Activated naive CD4-positive, alpha-beta T cell treated with anti-CD3 and anti-CD28 coated beads, Interleukin-2, amount 10 ng/mL, durations not matched to agents 7 days and 5 days (primary cell): ENCODE measurements at places on chromosomes 5 and 9.
A peak's percentile ranks its signal among the peaks of the same experiment; 100 is the strongest.

- DNase-seq, result no peak
Measured at GRCh38 chr9:130421802-130422276, 22.9 kb upstream of the ASS1 start.

- no peak for DNase-seq
Measured at GRCh38 chr9:101432171-101432570, 3.4 kb downstream of the ALDOB start.

DNA sequence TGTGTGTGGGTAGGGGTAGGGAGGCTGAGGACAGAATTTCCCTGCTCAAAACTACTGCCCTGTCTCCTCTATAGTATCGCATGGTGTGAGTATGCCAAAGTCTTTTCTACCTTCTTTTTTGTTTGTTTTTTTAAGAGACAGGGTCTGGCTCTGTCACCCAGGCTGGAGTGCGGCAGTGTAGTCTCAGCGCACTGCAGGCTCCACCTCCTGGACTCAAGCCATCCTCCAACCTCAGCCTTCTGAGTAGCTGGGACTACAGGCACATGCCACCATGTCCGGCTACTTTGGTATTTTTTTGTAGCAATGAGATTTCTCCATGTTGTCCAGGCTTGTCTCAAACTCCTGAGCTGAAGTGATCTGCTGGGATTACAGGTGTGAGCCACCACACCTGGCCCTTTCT lies 2.5 kb downstream of the SRP19 start:
- DNase-seq, result no peak

DNA sequence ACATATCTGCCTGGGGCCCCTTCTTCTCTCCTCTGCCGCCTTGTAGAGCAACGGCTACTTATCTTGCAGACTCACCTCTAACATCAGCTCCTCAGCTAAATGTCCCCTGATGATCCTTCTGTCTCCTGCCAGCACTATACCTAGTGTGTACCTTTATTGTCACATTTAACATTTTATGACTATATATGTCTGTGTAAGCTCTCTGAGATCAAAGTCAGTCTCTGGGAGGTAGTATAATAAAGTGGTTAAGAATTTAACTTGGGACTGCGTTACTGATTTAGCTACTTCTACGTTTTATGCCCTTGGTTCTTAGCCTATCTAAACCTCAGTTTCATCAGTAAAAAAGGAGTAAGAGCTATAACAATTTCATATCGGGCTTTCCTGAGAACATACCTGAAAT lies 2.2 kb downstream of the TMED7 start:
- DNase-seq, result no peak

DNA sequence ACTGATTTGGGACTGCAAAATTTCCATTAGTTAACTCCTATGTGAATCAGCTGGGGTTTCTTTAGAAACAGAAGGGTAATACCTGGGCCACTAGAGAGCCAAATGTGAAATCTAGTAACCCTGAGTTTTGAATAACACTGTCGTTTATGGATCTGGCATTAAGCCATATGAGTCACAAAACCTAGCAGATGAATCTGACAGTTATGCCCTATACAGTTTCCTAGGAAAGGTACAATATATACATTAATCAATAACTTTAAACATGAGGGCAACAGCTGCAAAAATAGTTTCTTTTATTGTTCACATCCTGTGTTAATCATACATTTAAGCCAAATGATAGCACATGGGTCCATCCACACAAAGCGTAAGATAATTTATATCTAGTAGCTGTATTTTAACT lies 56.9 kb downstream of the PAM start:
- DNase-seq, result no peak

DNA sequence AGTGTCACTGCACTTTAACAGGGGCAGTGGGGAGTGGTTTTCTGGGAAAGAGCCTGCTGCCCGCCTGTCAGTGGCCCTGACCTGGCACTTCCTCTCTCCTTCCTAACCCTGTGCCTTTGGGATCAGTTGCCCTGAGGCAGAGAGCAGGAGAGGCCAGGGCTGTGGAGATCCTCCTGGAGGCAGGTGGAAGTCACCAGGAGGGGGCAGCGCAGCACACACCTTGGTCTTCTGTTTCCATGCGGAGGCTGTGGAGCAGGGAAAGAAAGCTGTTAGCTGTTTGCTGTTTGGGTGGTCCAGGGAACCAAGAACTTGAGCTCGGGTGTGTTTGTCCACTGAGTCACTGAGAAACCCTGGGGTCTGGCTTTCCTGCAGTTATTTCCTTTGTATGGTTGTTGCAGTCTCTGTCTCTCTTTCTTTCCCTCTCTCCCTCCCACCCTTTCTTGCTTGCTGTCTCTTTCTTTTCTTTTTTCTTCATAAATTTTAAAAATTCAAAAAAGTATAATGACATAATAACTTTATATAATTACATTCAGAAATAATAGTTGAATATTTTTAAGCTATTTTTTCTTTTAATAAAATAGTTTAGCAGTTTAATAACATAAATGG lies 28.1 kb downstream of the NTRK2 start:
- DNase-seq, result peak; percentile 49

DNA sequence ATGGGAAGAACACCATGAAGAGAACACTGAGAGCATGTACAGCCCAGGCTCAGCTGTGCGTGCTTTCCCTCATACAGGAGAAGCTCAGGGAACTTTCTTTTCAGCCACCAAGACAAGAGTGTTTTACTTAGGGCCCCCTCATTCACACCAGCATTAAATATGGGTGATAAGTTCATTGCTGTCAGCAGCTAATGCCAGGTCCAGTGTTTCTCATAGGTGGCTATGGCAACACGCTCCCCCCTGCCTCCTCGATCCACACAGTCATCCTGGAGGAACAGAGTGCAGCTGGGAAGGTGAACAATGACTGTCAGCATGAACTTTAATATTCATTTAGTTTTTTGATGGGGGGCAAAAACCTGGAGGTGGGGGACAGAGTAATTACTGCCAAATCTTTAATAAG lies 54.4 kb downstream of the TEX10 start:
- DNase-seq, result no peak

DNA sequence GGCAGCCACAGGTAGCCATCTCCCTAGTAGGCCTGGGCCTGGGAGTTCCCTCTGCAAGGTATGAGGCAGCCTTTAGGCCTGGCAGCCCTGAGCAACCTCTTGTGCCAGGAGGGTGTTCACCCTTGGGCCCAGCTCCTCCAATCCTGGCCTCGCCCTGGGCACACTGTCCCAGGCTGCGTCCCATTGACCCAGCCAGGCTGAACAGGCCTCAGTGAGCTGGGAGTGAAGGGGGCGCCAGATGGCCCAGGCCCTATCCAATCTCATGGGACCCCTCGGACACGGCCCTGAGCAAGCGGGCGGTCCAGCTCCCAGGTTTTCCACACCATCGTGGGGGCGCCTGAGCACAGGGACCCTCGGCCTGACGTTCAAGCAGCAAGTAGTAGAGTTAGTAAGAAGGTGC lies 14.5 kb downstream of the SH3GLB2 start:
- DNase-seq, result no peak

- no peak for DNase-seq
Measured at GRCh38 chr9:78746010-78746409, 449.1 kb downstream of the PSAT1 start.

DNA sequence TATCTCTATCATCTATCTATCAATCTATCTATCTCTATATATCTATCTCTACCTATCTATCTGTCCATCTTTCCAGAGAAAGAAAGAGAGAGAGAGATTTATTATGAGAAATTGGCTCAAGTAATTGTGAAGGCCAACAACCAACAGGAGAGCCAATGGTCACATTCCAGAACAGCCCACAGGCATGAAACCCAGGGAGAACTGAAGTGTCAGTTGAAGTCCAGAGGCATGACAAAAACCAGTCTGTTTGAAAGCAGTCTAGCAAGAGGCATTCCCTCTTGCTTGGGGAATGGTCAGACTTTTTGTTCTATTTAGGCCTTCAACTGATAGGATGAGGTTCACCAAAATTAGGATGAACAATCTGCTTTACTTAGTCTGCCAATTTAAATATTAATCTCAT lies 87.6 kb upstream of the PLCXD3 start:
- DNase-seq, result no peak

DNA sequence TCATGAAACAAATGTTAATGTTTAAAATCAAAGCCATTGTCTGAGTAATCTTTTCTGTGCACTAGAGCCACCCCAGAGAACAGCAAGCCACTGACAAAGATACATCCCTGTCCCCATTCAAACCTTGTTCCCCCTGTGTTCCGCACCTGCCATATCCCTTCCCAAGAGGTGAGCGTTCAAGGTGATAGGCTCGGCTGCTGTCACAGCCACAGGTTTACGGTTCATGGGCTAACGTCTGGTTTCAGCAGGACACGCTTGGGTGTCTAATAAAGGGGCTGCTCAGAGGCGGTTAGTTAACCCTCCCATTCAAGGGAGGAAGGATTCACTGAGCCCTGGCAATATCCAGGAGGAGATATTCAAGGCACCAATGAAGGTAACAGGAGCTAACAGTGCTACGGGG lies 24.5 kb upstream of the LAMC3 start:
- no peak for DNase-seq

- no peak for DNase-seq
Measured at GRCh38 chr5:114223866-114224265, 138.0 kb upstream of the KCNN2 start.

GRCh38 chr5:89988998-89989655 lies 420.4 kb downstream of the CETN3 start:
- DNase-seq, result no peak

GRCh38 chr9:13447843-13448422 lies 168.4 kb upstream of the MPDZ start:
- DNase-seq, result no peak

- no peak for DNase-seq
Measured at GRCh38 chr5:158119961-158120723, 261.2 kb upstream of the CLINT1 start.

- no peak for DNase-seq
Measured at GRCh38 chr5:14226992-14227391, 83.8 kb downstream of the TRIO start.

GRCh38 chr9:71479621-71480020 lies 288.7 kb downstream of the CEMIP2 start:
- no peak for DNase-seq

DNA sequence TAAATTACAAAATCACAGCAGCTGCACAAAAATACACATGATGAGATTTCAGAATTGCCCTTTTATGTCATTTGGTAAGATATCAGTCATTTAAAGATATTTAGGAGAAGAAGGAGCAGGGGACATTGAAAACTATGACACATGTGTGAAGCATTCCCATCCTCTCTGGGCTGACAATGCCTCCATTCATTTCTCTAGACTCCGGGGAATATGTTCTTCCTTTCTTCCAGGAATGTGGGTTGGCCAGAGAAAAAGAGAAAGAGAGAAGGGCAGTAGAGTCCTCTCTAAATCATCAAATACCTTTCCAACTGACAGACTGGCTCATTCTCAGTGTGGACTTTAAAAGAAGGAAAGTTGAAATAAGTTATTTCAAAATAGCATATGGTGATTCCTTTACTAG lies 205.6 kb upstream of the ADAMTSL1 start:
- DNase-seq, result no peak

GRCh38 chr5:132962429-132963021 lies 909 bp downstream of the AFF4 start:
- DNase-seq, result peak; percentile 47

DNA sequence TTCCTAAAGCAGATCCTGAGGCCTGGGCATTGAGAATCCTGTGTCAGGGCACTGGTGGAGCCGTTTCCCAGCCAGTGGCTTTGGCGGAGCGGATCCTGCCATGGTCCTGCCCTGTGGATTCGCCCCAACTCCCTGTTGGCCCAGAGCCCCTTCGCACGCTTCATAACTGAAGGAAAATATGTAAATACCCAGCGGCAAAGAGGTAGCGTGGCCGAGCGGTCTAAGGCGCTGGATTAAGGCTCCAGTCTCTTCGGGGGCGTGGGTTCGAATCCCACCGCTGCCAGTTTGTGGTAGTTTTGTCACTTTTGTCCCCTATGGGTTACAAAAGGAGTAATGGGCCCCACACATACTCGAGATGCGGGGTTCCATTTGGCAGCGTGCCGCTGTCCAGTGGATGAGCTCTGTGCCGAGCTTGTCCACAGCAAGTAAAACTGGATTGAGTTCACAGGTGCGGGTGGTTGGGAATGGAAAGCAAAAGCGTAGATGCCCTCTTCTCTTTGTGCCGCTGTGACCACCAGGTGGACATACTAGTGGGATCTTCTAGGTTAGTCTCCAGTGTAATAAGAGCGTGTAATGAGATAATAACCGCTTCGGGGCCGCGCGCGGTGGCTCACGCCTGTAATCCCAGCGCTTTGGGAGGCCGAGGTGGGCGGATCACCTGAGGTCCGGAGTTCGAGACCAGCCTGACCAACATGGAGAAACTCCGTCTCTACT lies 17.3 kb downstream of the TRIM7 start:
- DNase-seq, result peak; percentile 43

DNA sequence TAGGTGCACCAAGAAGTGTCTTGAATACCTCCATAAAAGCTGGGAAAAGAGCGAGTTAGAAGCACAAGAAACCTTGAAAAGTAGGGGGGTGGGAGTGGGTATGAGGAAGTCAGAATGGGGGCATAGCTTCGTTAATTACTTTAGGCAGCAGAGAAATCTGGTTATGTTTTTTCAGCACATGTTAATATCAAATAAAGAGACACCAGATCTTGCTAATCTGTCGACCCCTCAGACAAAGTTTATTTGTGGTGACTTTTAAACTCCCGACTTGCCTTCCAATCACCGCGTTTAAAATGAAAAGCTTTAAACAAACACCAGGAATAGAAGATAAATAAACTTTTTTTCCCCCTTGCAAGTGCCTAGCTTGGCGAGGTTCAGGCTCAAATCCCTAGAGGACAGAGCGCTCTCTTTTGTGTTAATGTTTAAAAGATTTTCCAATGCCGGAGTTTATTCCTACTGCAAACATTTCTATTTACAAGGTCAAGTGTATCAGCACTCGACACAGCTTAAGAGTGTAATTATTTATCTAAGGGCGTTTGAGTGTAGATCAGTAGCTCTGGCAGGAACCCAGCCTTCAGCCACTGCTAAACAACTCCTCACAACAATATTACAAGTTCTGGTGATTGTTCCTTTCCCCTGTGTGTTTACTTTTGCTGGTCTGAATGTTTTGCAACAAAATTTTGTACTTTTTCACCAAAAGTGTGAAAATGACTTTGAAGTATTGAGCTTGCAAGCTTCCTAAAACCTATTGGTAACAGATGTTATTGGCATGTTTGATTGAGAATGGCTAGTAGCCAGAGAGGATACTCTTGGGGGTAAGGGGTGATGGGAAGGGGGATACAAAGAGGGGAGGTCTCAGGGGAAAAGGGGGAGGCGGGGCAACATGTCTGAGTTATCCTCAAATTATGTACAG lies 3.8 kb downstream of the GAS1 start:
- DNase-seq, result no peak

DNA sequence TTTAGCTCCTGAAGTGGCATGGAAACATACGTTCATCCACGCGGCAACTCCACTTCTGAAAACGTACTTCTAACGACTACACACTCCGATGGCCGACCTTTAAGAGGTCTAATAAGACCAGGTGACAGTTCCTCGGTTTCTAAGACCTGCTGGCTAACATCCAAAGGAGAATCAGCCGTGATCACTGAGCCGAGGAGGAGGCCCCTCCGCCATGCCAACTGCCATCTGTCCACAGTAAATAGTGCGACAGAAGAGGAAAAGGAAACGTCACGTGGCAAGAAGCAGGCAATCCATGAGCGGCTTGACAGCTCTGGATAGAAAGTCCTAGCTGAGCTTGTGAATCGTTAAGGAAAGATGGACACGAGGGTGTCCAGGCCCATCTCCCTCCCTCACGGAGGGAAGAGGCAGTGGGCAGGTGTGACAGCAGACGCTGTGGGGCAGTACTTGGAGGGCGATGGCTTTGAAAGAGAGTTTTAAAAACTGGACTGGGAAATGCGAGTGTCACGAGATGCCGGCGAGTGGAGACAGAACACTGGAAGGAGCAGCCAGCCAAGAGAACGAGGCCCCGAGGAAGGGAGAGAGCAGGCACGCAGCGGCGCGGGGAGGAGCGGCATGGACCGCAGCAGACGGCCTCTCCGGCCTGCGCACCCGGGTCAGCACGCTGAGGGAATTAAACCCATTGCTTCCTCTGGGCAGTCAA lies 66.7 kb upstream of the TBC1D9B start:
- no peak for DNase-seq
